Right lobe of liver (tissue), 6 donors: ENCODE measurements at places on chromosomes 13 and 19. TPM values are rescaled to one million over a fixed set of nuclear protein-coding genes. Genes with fewer than 3 reads are reported as not detected.

Gene MYO1F
- 9.0 TPM for total RNA-seq

DNA sequence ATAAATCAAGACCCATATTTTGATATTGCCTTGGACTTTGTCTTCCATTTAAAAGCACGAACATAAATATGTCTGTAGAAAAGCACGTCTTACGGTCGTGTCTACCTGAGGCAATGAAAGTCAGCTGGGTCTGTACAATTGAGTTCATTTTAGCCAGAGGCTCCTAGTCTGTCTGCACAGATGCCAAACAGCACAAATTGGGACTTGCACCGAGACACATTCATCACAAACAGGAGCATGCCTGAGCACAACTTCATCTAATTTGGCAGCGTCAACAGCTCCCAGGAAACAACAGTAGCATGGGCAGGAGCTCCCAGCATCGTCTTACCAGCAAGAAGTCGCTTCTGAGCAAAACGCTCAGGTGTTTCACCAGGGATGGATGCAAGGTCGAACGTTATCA, 687.0 kb downstream of the EFNB2 start:
- no peak overlapping the region for H3K4me3 ChIP-seq
- no peaks in the 10 kb centered on the region for H3K36me3 ChIP-seq
- H3K27me3 ChIP-seq, result no peaks in the 10 kb centered on the region
- DNase-seq, result no peak
- no peak overlapping the region for H3K27ac ChIP-seq
- no peaks in the 10 kb centered on the region for H3K4me1 ChIP-seq

Gene MAB21L1
- total RNA-seq, result not detected

Gene THSD1
- 2.1 TPM for total RNA-seq

Gene EDNRB
- 28.7 TPM for total RNA-seq
